Activated T-cell treated with anti-CD3 and anti-CD28 coated beads for 4 hours (primary cell): ENCODE measurements at places on chromosomes 5 and 9.

GRCh38 chr5:171450423-171451331 lies 31.2 kb downstream of the FGF18 start:
- DNase-seq, result peak; percentile 9

DNA sequence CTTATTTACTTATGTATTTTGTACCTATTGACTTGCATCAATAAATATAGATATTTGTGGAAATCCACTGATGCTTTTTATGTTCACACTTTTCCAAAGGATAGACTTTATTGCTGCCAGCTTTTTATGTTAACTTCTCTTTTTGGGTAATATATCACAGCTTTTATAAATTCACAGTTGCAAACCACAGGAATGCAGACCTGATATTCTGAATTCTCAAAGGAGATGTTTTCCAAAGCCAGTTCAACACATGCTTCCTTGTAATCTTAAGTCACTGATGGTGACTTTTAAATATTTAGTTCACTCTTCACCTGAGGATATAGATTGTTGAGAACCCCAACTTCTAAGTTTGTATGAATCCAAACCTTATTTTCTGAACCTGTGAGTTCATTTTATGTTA lies 223.4 kb upstream of the PRR16 start:
- DNase-seq, result no peak

DNA sequence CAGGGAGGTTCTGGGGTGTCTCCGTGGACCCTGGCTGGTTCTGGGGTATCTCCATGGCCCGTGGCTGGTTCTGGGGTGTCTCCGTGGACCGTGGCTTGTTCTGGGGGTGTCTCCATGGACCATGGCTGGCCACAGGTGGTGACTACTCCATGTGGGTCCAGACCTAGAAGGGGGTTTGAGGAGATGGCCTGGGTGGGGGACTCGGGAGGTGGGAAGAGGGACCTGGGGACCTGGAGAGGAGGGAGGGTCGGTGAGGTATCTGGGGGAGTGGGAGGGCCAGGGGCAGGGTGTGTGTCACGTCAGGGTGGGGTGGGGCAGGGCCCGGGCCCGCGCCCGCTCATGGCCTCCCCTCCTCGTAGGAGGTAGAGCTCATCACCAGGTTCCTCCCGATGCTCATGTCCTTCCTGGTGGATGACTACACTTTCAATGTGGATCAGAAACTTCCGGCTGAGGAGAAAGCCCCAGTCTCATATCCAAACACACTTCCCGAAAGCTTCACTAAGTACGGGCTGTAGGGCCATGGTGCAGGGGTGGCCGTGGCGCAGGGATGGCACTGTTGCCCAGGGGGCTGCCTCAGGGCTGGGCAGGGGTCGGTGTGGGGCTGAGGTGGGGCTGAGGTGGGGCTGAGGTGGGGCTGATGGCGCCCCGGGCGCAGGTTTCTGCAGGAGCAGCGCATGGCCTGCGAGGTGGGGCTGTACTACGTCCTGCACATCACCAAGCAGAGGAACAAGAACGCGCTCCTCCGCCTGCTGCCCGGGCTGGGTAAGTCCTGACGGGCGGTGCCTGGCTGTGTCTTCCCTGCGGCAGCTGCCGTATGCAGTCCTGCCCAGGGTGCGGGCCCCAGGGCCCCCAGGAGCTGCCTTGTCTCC lies 10.7 kb upstream of the TOR4A start:
- DNase-seq, result no peak

DNA sequence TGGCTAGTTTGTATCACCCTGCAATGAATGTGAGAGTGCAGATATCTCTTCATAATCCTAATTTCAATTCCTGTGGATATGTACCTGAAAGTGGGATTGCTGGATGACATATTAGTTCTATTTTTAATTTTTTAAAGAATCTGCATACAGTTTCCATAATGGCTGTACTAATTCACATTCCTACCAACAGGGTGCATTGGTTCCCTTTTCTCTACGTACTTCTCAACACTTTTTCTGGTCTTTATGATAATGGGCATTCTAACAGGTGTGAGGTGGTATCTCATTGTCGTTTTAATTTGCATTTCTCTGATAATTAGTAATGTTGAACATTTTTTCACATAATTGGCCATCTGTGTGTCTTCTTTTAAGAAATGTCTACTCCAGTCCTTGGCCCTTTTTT lies 927.5 kb downstream of the DTWD2 start:
- no peak for DNase-seq

DNA sequence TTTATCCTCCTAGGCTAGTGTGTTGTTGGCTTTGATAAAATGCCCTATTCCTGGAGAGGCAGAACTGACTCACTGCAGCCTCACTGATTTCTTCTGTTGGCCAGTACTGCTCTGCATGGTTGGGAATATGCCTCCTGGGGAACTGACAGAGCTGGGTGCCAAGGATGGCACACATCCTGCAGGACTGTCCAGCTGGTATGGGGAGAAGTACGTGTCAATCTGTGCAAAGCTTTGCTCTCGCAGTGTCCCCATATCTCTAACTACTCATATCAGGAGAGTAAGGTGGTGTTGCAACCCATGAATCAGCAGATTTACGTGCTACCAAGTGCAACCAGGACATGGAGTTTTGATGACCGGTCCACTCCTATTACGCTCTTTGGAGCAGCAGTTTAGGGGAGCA lies 74.7 kb downstream of the TEK start:
- DNase-seq, result no peak

GRCh38 chr9:131046581-131047202 lies 37.7 kb downstream of the LAMC3 start:
- DNase-seq, result peak; percentile 67

DNA sequence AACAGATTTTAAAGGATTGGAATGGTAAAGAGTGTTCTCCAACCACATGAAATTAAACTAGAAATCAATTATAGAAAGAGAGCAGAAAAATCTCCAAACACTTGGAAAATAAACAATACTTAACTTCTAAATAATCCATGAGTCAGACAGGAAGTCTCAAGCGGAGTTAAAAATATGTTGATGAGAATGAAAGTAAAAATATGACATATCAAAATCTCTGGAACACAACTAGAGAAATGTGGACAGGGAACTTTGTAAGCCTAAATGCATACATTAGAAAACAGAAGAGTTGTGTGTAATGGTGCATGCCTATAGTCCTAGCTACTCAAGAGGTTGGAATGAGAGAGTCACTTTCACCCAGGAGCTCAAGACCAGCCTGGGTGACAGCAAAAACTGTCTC lies 47.9 kb upstream of the ZNF618 start:
- no peak for DNase-seq

DNA sequence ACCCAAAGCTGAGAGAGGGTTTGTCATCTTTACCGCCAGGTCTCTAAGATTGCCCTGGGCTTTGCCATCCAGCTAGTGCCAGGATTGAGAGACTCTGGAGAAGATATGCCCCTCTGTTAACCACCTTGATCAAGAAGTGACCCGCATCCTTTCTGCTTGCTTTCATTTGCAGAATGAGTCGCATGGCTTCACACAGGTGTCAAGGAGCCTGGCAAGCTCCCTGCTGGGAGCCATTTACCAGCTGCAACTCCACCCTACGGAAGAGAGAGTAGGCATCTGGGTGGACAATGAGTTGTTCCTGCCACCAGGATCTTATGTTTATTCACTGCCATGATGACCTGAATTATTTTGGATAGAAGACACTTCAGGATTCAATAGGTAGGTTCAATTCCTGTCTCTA lies 43.0 kb downstream of the HSD17B3 start:
- no peak for DNase-seq

GRCh38 chr5:71829206-71829605 lies 110.1 kb downstream of the CARTPT start:
- no peak for DNase-seq

- DNase-seq, result no peak
Observed at GRCh38 chr9:110969971-110970386, 68.3 kb downstream of the LPAR1 start.

- no peak for DNase-seq
Observed at GRCh38 chr5:58341476-58341875, 118.4 kb downstream of the PLK2 start.

DNA sequence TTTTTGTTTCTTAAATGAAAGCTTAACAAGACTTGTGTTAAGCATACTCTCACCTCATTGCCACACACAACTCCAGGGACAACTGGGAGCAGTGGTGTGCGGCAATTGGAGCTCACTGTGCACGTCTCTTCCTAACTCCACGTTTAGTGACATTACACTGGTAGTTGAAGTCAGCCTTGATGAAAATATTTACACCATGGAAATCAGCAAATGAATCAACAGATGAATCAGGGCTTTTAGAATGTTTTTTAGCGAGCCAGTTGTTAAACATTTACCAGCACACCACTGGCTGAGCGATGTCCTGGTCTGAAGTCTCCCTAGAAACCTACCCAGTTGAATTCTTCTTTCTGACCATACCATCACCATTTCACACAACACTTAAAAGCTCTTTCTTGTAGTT lies 67.3 kb downstream of the KLHL3 start:
- no peak for DNase-seq

DNA sequence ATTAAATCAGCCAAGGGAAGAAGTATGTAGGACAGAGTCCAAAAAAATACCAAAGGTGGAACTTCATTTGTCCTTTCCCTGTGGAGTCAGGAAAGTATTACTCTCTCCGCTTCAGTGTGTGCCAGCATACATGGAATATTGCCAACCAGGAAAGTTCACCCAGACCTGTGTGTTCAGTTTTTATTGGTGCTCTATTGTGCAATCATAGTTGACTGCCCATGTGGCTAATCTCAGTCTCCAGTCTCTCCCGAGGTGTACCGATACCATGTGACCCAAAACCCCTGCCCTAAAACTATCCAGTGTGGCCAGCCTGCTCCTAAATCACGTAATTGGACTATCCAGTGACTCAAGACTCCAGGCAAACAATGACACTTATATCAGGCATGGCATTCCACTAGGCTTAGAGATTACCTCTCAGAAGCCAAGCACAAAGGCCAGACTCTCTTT lies 38.8 kb downstream of the NFX1 start:
- no peak for DNase-seq

GRCh38 chr5:77636641-77637169 lies 1.8 kb downstream of the OTP start:
- no peak for DNase-seq

DNA sequence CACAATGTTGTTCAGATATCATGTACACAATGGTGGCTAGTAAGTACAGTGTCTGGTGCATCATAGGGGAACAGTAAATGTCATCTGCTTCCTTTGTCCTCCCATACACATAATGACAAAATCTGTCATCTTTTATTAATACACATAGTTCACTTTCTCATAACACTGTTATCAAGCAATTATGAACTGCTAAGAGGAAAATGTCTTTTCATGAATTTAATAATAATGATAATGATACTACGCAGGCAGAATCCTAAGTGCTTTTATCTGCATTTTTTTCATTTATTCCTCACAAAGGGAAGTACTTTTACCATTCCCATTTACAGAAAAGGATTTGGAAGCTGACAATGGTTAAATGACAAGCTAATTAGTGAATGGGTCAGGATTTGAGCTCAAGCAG lies 35.7 kb downstream of the DPYSL3 start:
- no peak for DNase-seq

DNA sequence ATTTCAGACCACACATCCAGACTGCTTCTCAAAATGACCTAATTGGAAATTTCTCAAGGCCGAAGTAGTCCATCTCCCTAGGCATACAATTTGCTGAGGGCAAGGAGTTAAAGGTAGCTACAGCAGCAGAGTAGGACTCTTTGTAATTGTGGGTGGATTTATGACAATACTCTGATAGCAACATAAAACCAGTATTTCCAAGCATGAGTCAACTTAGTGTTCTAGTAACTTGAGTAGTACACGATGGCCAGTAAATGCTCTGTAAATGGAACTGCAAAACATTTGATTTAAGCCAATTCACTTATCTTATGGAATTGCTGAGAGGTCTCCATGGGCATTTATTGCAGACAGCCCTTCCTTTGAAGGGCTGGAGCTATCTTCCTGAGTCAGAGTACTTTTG lies 352.2 kb downstream of the PLK2 start:
- DNase-seq, result no peak

DNA sequence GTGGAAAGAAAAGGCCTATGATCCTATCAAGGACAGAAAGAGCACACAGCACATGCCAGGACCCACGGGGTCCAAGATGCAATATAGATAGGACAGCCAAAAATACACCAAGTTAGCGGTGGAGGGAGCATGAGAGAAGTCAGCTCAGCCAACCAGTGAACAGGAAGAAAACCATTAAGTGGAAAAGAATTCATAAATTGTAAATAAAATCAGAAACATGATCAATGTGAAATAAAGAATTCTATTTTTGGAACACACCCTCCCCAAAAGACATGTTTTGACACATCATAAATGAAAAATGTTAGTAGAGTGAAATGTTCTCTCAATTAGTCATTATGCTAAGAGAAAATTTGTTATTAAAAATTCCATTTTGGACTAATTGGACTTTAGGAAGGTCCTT lies 35.6 kb downstream of the ATPSCKMT start:
- no peak for DNase-seq

- no peak for DNase-seq
Observed at GRCh38 chr9:131714161-131714646, 25.7 kb downstream of the RAPGEF1 start.

- no peak for DNase-seq
Observed at GRCh38 chr9:108850293-108850897, 5.4 kb downstream of the ACTL7B start.

- DNase-seq, result no peak
Observed at GRCh38 chr9:135551031-135551430, 5.1 kb downstream of the OBP2A start.

- no peak for DNase-seq
Observed at GRCh38 chr5:77214151-77214550, 3.7 kb downstream of the PDE8B start.

DNA sequence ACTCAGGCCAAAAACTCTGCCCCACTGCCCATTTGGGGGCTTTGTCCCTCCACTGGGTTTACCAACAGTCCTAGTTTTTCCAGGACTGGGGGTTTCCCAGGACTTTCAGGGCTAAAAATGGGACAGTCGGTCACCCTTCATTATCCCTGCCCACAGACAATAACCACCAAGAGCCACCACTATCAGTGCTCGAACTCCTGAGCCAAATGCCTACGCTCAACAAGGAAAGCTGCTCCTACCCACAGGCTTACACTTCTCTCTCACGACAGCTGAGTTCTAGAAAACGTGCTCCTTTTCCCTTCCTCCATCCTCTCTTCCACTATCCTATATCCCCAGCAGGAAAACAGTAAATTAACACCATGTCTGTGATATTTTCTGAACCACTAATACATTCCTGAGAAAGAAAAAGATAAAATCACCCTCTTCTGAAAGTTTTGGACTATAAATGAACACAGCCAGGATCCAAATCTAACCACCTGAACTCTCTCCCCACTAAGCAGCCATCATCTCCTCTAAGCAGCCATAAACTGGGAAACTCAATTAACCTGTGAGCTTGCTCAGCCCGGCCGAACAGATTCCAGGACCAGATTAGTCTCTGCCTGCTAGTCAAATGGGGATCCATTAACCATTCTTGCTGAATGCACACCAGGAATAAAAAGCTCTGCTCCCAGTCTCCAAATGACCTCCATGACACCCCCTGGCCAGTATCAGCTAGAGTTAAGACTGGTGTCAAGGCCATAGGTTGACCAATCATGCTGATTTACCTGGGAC lies 41.8 kb downstream of the KLHL3 start:
- no peak for DNase-seq

- no peak for DNase-seq
Observed at GRCh38 chr9:136385015-136385414, 11.5 kb upstream of the CARD9 start.

GRCh38 chr5:160118349-160119141 lies 705 bp downstream of the PWWP2A start:
- DNase-seq, result peak; percentile 40
